ENCODE measurements at places on chromosomes 4 and X. TPM values are rescaled to one million over a fixed set of nuclear protein-coding genes. Genes with fewer than 3 reads are reported as not detected.

Gene EMCN
- not detected for total RNA-seq

Gene TLR7
- not detected for total RNA-seq

Gene MAP7D2
- total RNA-seq, result 5.4 TPM

Gene DGAT2L6
- total RNA-seq, result not detected

Gene JADE3
- 12.4 TPM for total RNA-seq

Measured in A549 treated with GW870086 at 1 μM for 4 hours (cell line).